ENCODE measurements at places on chromosomes 1 and 21.

DNA sequence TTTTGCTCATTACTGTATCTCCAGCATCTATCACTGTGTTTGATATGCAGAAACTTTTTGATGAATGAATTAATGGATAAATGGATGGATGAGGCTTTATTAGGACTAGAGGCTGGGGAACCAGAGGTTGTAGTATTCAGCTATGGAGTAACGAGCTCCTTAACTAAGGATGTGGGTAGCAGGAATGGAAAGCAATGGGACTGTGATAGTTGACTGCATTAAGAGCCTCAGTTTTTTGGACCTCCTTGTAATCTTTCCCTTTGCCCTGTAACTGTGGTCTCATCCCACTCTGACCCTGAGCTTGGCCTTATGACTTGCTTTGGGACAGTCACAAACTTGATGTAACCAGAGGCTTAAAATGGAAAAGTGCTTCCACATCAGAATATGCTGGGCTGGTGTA is 9.0 kb upstream of the RUNX1 start:
- DNase-seq: no peak

DNA sequence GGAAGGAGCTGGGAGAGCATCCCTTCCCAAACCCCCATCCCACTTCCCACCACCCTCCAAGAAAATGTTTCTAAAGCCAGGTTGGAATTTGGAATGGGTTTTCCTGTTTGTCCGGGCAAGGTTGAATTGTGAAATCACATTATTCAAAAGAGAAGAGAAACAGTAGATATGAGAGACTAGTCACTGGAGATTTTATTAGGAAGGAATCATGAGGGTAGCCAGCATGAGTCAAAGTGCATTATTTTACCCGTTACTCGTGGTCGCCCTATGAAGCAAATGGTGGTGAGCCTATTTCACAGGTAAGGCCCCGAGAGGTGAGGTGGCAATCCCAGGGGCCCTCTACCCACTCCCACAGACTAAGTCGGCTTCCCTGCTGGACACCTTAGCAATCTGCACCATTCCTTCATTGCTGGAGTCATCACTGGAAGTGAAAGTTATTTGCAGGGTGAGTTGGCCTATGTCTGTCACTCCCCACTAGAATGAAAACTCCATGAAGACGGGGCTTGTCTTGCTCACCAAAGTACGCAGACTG is 52.8 kb downstream of the TOMM20 start:
- no peak for DNase-seq

DNA sequence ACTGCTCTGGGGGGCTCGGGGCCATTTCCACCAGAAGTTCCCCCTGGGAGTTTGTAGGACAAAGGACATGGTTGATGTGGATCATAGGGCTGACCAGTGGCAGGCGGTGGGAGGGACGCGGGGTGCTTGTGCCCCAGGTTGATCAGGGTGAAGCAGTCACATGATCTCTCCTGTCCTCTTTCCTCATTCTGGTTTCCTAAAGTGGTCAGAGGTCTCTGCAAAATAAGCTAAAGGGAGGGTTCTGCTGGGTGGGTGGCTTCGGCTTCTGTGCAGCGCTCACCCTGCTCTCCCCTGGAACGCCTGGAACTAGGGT is 9.2 kb downstream of the PDXK start:
- DNase-seq: no peak

- DNase-seq: no peak
These were observed 22.7 kb downstream of the SYNJ1 start for GRCh38 chr21:32705139-32705538.

GRCh38 chr1:41870076-41870562 is 48.6 kb downstream of the HIVEP3 start:
- DNase-seq: no peak

Measured in H9 (cell line).